Ecto neural progenitor cell (in vitro differentiated cells): ENCODE measurements at places on chromosomes 3 and 15.

GRCh38 chr3:134090031-134090430 is 60.3 kb upstream of the SLCO2A1 start:
- DNase-seq: no peak

DNA sequence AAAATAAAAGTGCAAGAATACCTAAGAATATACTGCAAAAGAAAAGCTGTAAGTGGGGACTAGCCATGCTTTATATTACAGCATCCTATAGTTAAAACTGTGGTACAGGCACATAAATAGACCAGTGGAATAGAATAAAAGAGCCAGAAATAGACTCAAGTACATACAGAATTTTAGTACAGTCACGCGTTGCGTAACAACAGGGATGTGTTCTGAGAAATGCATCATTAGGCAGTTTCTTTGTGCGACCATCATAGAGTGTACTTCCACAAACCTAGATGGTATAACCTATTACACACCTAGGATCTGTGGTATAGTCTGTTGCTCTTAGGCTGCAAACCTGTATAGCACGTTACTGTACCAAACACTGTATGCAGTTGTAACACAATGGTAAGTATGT is 61.8 kb downstream of the PCCB start:
- no peak for DNase-seq

DNA sequence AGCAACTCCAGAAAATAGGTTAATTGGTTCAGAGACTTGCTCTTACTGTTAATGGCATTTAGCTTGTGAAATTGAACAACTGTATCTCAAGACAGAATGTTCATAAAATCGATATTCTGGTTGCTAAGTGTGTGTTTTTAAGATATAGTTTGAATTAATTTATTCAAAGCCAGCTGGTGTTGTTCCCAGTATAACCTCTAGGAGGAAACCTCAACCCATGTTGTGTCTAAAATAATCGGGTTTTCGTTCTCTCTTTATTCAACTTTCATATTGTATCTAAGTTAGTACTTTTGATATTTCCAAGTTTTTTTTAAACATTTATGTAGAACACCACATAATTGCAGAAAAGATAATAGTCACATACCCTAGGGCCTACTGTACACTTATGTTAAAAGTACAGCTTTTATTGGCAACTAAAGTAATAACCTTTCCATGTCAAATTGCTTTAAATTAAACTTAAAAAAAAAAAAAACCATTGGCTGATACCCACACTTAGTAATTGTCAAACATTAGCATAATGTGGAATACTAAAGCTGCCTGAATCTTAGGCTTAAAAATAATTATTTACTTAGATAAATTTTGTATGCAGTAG is 90.9 kb downstream of the SAMMSON start:
- DNase-seq: no peak

DNA sequence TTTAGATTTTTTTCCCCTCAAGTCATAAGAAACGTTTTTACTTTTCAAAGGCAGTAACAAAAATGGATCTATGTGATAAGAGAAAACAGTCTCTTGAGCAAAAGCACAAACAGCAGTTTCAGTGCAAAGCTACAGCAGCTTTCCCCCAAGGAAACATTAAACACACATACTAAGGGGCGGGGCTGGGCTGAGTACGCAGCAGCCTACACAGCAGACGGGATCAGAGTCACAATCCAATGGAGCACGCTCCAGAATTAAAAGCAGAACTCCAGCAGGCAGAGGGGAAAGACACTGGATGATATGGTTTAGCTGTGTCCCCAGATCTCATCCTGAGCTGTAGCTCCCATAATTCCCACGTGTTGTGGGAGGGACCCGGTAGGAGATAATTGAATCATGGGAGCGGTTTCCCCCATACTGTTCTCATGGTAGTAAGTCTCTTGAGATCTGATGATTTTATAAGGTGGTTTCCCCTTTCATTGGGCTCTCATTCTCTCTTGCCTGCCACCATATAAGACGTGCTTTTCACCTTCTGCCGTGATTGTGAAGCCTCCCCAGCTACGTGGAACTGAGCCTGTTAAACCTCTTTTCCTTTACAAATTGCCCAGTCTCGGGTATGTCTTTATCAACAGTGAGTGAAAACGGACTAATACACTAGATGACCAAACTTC is 116.2 kb upstream of the SLCO3A1 start:
- DNase-seq: no peak

GRCh38 chr3:99949956-99950670 is 132.5 kb downstream of the CMSS1 start:
- DNase-seq: no peak

DNA sequence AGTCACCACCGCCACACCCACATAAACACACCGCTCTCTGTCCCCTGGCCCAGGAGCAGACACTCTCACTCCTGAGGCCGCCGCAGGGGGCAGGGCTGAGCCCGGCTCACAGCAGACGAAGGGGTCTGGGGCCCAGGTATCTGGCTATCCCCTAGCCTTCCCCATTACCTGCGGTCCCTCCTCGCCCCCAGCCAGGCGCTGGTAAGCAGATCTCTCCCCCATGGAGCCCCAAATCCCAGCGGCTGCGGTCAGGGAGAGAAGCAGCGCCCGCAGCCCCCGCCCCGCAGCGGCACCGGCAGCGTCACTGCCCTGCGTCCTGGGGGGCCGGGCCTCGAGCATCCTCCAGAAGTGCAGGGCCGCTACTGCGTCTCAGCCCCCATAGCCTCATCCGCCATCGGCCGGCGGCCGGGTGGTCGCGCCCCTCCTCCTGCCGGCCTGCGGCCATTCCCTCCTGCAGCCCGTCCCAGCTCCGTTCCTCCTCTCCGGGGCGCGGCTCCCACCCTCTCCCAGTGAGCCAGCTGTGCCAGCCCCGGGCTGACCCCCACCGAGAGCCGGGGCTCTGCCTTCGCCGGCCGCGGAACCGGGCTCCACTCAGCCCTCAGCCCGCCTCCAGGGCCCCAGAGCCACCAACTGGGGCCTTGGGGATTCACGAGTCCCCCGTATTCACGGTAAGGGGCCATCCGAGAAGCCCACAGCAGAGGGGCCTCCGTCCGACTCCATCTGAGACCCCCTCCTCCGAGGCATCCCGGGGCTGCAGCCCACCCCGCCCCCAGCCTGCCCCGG is 13.1 kb downstream of the TNK2 start:
- peak; percentile 66 for DNase-seq

- no peak for DNase-seq
Observed at GRCh38 chr15:63497642-63498467, 6.5 kb upstream of the USP3 start.

GRCh38 chr3:142987080-142987700 is 14.2 kb upstream of the U2SURP start:
- DNase-seq: no peak
